ENCODE measurements at places on chromosomes 13 and 19. TPM values are rescaled to one million over a fixed set of nuclear protein-coding genes. Genes with fewer than 3 reads are reported as not detected.

SBK2 gene
- total RNA-seq = not detected

SIGLEC6 gene
- total RNA-seq = not detected

MEIOSIN gene
- total RNA-seq = not detected

OLFM4 gene
- 1.5 TPM for total RNA-seq

ZNF808 gene
- 19.4 TPM for total RNA-seq

TNFSF13B gene
- 0.74 TPM for total RNA-seq

CGB8 gene
- total RNA-seq = not detected

ZNF492 gene
- total RNA-seq = 1.5 TPM

KIR2DL4 gene
- not detected for total RNA-seq

APLP1 gene
- 162 TPM for total RNA-seq

FGF9 gene
- 12.5 TPM for total RNA-seq

NCAN gene
- total RNA-seq = 238 TPM

ZFP28 gene
- 30.5 TPM for total RNA-seq

ADAMTS10 gene
- 31.2 TPM for total RNA-seq

PARP4 gene
- 7.6 TPM for total RNA-seq

TPRX2 gene
- total RNA-seq = not detected

PCP2 gene
- total RNA-seq = not detected

ETFB gene
- 28.3 TPM for total RNA-seq

RDH8 gene
- total RNA-seq = not detected

BSG gene
- total RNA-seq = 91.2 TPM

PLIN5 gene
- total RNA-seq = 1.2 TPM

PEAK3 gene
- under 0.01 TPM for total RNA-seq

LINGO3 gene
- total RNA-seq = 0.74 TPM

AMER2 gene
- total RNA-seq = 129 TPM

ZNF134 gene
- 28.0 TPM for total RNA-seq

TUBA3C gene
- total RNA-seq = not detected

Measured in temporal lobe (tissue), 4 donors.